PC-9 (cell line): ENCODE measurements at places on chromosomes 16 and 17.

DNA sequence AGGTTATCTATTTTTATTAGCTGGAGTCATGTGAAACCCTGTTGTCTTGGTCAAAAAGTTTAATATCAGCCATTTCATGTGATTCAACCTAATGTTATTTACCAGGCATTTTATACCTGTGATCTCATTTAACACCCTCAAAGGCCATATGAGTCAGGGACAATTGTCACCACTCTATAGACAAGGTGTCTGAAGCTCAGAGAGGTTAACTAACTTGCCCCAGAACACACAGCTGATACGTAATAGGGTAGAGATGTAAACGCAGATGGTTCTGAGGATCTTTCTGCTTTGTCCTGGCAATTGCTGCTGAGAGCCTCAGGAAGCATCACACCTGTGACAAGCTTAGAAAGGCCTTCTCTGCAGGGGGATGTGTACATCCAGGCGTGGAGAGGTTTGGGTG, 4.9 kb downstream of the CD300A start:
- DNase-seq, result no peak
- H3K36me3 ChIP-seq, result no peaks in the 10 kb centered on the region
- no peak overlapping the region for H3K4me3 ChIP-seq
- H3K4me1 ChIP-seq, result no peaks in the 10 kb centered on the region

DNA sequence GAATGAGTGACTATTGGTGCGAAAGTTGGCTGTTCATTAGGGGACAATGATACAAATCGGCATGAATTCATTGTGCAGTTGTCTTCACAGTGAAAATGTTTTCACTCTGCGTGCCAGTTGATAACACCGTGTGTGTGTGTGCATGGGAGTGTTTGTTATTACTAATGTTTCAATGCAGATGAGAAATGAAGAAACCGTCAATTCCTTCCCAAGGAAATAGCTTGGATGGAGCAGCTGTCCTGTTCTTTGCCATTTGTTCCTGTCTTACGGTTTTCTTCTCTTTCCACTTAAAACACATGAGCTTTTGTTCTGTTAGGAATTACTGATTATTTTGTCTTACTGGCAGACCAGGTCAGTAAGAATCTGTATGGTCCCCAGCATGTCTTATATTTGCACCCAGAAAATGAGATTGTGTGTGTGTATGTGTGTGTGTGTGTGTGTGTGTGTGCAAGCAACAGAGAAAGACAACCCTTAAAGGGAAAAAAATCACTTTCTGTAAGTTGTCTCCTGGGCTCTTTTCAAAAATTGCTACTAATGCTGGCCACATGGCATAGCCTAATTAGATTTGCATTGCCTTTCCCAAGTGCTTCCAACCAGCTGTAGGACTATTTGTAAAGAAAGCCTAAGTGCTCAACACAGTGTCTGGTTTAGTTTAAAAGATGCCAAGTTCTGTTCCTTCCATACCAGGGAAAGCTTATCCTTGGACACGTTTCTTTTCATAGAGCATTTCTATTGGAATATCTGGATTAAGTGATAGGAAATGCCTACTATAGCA, 23.8 kb downstream of the SHISA9 start:
- H3K27ac ChIP-seq, result peak overlapping the region; percentile 23
- no peaks in the 10 kb centered on the region for H3K27me3 ChIP-seq
- no peak for DNase-seq

GRCh38 chr17:57900991-57901743, 51.3 kb upstream of the MRPS23 start:
- H3K27me3 ChIP-seq, result no peaks in the 10 kb centered on the region
- peaks cover 67% of the 10 kb centered on the region for H3K4me1 ChIP-seq
- H3K36me3 ChIP-seq, result no peaks in the 10 kb centered on the region

GRCh38 chr16:10984509-10984908, 40.1 kb downstream of the CLEC16A start:
- no peak overlapping the region for H3K4me3 ChIP-seq
- H3K27me3 ChIP-seq, result no peaks in the 10 kb centered on the region
- H3K4me1 ChIP-seq, result peaks cover 35% of the 10 kb centered on the region

GRCh38 chr16:1823821-1824220, 2.8 kb downstream of the HAGH start:
- H3K4me1 ChIP-seq, result peaks cover 13% of the 10 kb centered on the region
- H3K36me3 ChIP-seq, result no peaks in the 10 kb centered on the region
- no peak overlapping the region for H3K27ac ChIP-seq
